CD4-positive, alpha-beta T cell (primary cell): ENCODE measurements at places on chromosomes 5 and 9.

- peak; percentile 43 for DNase-seq
Observed at GRCh38 chr5:180670586-180671359, 21.4 kb upstream of the FLT4 start.

DNA sequence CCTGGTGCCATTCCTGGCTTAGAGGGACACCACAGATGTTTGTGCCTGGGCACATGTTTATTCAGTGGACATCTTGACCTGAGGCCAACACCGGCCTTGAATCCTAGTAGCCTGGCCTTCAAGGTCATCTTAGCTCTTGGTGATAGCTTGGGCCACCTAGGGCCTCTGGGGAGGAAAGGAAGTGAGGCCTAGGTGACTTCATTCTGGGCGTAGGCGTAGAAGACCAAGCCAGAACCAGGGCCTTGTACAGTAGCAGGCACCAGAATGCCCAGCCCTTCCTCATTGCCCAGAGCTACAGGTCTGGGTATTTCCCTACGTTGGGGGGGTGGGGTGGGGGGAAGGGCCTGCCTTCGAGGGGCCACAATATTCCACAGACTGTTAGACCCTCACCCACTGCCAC lies 33.8 kb downstream of the WNK2 start:
- DNase-seq, result no peak

GRCh38 chr9:104482921-104483570 lies 21.0 kb upstream of the OR13F1 start:
- DNase-seq, result no peak

- no peak for DNase-seq
Observed at GRCh38 chr5:109956884-109957283, 267.2 kb downstream of the MAN2A1 start.

GRCh38 chr9:127912296-127912695 lies 4.5 kb downstream of the ST6GALNAC4 start:
- DNase-seq, result no peak

DNA sequence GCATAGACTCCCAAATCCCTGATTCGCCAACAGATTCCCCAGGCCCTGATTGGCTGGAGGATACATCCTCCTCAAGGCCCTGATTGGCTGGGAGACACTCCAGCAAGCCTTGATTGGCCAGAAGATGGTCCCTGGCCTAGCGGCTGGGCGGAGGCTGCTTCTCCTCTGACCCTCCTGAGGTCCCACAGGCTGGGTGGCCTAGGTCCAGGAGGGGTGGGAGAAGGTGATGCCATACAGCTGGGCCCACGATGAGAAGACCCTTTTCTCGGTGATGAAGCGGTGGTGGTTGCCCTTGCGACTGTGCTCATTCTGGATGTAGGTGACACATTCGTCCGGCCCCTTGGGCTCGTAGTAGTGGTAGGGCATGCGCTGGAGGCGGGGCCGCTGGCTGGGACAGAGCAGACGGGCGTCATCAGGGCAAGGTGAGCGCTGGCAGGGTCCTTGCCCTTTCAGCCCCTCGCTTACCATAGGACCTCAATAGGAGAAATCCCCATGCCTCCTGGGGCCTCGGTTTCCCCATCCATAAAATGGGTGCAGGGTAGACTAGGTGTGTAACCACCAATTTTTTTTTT lies 9.0 kb upstream of the AK1 start:
- no peak for DNase-seq

- DNase-seq, result no peak
Observed at GRCh38 chr9:122367774-122368460, 2.9 kb upstream of the PTGS1 start.

- DNase-seq, result no peak
Observed at GRCh38 chr9:35308316-35308715, 146.5 kb downstream of the UNC13B start.

GRCh38 chr9:69054989-69055388 lies 19.4 kb downstream of the FXN start:
- no peak for DNase-seq

DNA sequence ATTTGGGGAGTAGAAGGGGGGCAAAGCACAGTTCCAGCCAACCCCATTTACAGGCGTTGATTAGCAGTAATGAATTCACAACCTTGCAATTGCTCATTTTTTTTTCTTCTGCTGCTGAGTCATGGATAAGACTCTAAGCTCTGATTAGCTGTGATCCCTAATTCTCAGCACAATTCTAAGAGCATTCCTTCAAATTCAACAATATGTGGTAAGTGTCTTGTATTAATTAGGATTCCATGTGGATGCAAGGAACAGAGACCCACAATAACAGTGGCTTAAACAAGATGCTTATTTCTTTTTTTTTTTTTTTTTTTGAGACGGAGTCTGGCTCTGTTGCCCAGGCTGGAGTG lies 133.4 kb downstream of the PALM2AKAP2 start:
- DNase-seq, result no peak

GRCh38 chr5:83527722-83528438 lies 56.3 kb downstream of the VCAN start:
- no peak for DNase-seq

DNA sequence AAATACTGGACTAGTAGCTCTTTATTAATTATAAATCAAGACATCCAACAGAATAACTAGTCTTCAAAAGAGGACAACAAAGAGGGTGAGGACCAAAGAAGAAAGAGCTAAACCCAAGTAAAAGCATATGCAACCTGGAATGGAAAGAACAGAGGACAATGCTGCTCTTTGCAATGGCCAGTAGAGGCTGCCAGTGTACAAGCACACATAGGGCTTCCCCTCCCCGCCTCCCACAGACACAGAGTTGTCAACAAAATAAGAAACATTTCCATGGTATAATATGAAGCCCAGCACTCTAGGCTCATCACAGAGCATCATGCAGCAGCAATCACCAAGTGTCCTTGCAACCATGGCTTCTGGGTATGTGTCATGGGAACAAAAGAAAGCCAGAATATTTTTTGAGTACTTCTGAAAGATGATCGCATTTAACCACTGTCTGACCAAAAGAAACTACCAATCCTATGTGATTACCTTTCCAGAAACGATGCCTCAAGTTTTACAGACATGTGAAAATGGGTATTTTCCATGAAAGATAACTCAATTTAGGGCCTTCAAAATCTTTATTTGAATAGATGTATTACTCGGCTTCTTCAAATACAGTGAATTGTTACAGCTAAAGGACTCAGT lies 58.1 kb downstream of the RFX3 start:
- DNase-seq, result peak; percentile 49

- no peak for DNase-seq
Observed at GRCh38 chr5:65021527-65022226, 252.9 kb downstream of the CWC27 start.

DNA sequence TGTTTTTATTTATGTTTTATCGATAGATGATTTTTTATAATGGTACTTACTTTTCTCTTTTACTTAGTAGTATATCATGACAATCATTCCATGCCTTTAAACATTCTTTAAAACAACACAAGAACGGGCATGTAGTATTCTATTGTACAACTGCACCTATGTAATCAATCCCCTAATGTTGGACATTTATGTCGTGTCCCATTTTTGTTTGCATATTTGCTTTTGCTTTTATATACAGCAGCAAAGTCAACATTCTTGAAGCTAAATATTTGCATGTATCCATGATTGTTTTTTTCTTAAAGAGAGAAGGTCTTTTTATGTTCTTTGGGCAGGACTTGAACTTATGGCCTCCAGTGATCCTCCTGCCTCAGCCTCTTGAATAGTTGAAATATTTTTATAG lies 527.0 kb upstream of the CLINT1 start:
- no peak for DNase-seq

DNA sequence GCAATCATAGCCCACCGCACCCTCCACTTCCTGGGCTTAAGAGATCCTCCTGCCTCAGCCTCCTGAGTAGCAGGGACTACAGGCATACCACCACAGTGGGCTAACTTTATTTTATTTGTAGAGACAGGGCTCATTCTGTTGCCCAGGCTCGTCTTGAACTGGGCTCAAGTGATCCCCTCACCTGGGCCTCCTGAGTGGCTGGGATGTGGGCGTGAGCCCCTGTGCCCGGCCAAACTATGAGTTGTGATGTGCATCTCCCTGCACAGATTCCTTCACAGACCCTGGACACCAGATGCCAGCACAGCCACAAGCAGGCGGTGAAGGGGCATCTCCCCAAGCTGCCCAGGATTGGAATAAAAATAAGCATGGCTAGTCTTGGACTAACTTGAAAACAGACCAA lies 244.9 kb upstream of the IRX1 start:
- DNase-seq, result no peak

- no peak for DNase-seq
Observed at GRCh38 chr5:95398989-95399388, 7.8 kb downstream of the FAM81B start.

- DNase-seq, result no peak
Observed at GRCh38 chr5:150598821-150599273, 41.6 kb upstream of the SYNPO start.

GRCh38 chr9:135123773-135124134 lies 36.3 kb downstream of the OLFM1 start:
- DNase-seq, result no peak
